A549 treated with RU486 at 1 μM for 4 hours (cell line): ENCODE measurements at places on chromosomes 7 and 10. TPM values are rescaled to one million over a fixed set of nuclear protein-coding genes. Genes with fewer than 3 reads are reported as not detected.

Gene CHRM2
- total RNA-seq = not detected in 5 replicates

Gene ARHGAP22
- 2.8 to 5.1 TPM (median 3.9 TPM) in 5 replicates for total RNA-seq

Gene PAPOLB
- not detected in 5 replicates for total RNA-seq

Gene RASA4B
- 1.0 to 2.1 TPM (median 1.5 TPM) in 5 replicates for total RNA-seq

Gene TBRG4
- 97.7 to 108 TPM (median 107 TPM) in 5 replicates for total RNA-seq

Gene NEBL
- total RNA-seq = 4.2 to 5.4 TPM (median 4.7 TPM) in 5 replicates

Gene GIMAP7
- total RNA-seq = not detected in 5 replicates
